Activated naive CD8-positive, alpha-beta T cell treated with anti-CD3 and anti-CD28 coated beads, Interleukin-2, amount 50 U/mL, for 16 hours (primary cell): ENCODE measurements at places on chromosomes 16 and 17.

- peak; percentile 70 for DNase-seq
Measured at GRCh38 chr16:89720813-89721545, at the start of the genes VPS9D1 and ZNF276. TSS of gene VPS9D1 (minus strand) at chr16:89720898. CDS start at chr16:89720861, 37 bp downstream. TSS of gene ZNF276 (plus strand) at chr16:89721537. CDS start at chr16:89721641, 104 bp downstream.

DNA sequence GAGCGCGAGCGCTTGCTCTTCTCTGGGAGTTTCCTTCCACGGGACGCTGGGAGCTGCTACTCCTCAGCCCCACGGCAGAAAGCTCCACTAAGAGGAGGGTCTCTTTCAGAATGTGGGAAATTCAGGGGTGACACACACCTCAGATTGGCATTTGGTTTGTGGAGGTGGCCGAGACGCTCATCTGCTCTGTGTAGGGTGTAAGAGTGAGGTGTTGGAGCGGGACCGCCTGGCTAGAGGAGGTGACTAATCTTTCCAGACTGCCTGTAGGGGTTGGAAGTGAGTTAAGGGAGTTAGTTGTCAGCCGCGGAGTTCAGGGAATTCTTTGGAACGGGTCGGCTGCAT lies 735 bp downstream of the PSMD11 start:
- no peak for DNase-seq

DNA sequence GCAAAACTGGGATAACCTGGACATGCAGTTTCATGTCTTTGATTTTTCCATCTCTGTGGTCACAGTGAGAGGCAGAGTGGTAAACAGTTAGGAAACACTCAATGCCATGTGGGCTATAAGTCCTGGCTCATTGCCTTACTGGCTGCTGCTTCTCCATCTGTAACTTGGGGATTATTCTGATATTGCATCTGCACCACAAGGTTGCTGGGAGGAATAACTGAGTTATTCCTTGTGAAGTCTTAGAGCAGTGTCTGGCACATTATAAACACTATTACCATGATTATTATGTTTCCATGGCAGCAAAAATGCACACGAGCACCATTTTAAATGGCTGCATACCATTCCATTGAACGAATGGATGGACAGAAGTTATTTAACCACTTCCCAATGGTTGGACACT lies 111.7 kb upstream of the CDH5 start:
- no peak for DNase-seq

DNA sequence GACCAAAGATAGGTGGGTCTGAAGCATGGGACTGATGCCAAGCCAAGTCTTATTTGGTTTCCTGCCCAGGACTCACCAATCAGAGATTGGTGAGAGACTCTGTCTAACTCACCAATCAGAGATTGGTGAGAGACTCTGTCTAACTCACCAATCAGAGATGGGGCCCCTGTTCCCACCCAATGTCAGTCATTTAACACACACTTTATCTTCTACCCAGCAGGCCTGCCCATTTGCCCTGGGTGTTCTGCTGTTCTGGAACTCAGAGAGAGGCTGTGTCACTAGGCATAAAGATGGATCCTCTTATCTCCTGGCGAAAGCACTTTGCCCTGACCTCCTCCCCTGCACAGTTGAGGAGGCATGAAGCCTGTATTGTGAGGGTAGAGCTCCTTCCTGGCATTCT lies 5.4 kb upstream of the RHOT1 start:
- no peak for DNase-seq

DNA sequence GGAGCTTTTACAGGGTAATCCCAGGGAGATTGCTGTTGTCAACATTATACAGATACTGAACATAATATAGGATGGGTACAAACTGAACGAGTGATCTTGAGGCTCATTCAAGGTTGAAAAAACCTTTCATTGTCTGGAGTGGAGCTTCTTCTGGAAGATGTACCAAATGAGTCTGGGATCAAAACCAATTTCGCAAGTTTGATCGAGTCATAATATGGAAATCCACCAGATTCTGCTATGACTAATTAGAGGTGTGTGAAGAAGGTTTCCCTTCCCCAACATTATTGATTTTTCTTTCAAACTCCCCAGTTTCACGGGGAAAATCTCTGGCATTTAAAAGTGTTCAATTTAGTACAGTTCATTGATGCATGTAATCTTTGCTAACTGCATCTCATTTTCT lies 324.1 kb downstream of the ZFHX3 start:
- no peak for DNase-seq

- no peak for DNase-seq
Measured at GRCh38 chr17:44097110-44097958, 26.1 kb downstream of the HDAC5 start.

DNA sequence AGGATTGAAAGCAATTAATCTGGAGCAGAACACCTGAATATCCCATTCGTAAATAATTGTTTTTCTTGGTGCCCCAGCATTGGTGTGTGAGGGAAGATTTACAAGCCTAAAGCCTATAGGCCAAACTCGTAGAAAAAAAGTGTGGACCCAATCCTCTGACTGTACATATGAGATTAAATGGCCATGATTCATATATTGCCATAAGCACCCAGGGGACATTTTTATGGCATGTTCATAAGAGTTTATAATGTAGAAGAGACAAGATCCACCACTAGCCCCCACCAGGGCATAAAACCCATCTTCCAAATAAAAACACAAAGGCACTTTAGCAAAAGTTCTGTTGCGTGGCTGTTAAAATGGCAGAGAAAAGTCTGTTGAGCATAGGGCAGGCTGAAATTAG lies 15.5 kb upstream of the SALL1 start:
- no peak for DNase-seq

GRCh38 chr16:67872131-67872630 lies 671 bp upstream of the EDC4 start:
- no peak for DNase-seq

DNA sequence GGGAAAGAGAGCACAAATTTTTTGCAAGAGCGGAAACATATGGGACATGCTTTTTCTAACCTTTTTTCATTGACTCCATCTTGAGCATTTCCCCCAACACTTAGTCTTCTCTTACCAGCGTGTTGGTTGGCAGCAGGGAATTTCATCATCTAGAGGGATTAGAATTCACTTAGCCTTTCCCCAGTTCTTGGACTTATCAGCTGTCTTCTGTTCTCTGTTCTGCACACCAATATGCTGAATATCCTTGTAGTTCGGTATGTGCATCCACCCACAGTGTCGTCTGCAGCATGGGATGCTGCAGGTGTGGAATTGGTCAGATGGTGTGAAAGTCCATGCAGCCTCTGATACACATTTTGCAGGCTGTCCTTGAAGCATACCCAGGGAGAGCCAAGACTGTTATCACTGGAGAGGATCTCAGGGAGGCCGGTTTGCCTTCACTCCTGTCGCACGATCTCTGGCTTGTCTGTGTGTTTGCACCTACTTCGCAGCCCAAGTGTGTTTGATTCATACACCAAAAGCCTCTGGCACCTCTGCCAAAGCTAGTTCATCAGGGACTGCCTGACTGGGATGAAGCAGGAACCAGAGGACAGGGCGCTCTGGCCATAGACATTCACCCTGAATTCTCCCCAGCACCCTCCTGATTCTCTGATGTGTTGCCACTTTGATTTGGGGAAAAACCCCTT lies 93.3 kb downstream of the SOCS1 start:
- DNase-seq = no peak

DNA sequence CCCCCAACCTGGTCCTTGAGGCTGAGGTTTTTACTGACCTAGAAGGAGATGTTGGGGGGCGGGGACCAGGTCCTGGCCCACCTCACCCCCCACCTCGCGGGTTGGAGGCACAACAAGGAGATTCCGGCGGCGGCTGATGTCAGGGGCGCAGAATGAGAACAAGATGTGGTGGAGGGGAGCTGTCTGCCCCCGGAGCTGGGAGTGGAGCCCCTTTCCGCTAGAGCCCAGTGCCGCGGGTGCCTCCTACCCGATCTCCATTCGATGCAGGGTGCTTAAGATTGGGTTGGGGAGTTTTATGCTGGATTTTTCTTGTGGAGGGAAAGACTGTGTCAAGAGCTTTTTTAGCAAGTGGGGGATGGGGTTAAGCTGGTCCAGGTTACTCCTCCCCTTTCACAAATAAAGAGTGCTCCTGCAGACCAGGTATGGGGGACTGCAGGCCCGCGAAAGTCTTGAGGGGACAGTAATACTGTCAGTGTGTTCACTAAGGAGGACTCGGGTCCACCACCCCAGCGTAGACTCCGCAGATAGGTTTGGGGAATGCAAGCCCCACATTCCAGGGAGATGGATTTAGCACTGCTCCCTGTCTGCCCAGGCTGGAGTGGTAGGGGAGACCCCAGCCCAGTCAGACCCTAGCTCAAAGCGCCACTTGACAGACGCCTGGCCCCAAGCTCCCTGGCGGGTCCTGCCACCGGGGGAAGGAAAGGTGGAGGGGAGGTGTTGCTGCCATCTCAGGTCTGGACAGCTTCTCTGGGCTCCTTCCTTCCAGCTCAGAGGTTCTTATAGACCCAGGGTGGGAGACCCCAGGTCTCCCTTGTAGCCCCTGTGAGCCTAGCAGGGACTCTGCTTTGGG lies 2.0 kb downstream of the CACNA1G start:
- no peak for DNase-seq

DNA sequence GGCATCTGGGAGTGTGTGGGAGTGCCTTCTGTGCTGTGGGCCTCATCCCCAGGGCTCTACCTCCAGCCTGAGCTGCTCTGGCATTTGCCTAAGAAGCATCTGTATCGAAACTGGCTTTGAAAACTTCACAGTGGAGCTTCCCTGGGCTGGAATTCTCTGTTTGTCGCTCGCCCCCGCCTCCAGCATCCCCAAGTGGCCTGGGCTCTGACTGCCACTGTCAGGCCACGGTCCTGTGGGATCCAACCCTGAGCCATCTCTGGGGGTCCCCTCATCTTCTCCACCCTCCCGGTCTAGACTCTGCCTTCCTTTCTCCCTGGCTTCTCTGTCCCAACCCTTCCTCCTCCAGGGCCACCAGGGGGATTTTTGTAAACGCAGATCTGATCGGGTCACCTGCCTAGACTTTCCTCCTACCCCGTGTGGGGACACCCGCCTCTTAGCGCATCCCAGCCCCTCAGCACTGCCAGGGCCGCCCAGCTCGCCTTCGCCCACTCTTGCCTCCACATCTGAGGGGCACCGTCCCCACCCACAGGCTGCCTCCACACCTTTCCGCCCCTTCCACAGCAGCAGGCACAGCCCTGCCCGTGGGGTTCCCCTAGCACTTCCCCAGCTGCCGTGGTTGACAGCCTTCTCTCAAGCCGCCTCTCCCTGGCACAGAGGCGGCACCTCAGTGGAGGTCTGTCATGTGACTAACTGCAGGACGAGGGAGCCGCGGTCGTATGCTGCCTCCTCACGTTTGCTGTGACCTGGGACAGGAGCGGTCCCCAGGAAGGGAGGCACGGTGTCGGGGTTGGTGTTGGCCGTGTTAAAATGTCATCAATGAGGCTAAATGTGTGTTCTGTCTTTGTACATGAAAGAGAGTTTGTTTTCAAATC lies 12.0 kb downstream of the TBC1D24 start:
- DNase-seq = peak; percentile 44

- DNase-seq = no peak
Measured at GRCh38 chr17:72826602-72827001, 265.9 kb downstream of the SLC39A11 start.

GRCh38 chr17:47955497-47956461 lies 1.9 kb downstream of the PRR15L start:
- DNase-seq = no peak

- peak; percentile 78 for DNase-seq
Measured at GRCh38 chr16:2927010-2927646, 15.4 kb downstream of the FLYWCH1 start.

GRCh38 chr16:58155839-58156238 lies 26.7 kb upstream of the CFAP20 start:
- DNase-seq = no peak

GRCh38 chr17:50349243-50349600 lies 3.3 kb downstream of the XYLT2 start:
- DNase-seq = no peak

GRCh38 chr17:42203354-42203753 lies 9.1 kb upstream of the GHDC start:
- DNase-seq = no peak

GRCh38 chr17:47605011-47605410 lies 44.7 kb upstream of the KPNB1 start:
- no peak for DNase-seq

GRCh38 chr16:58299757-58300349 lies 5.0 kb upstream of the PRSS54 start:
- no peak for DNase-seq

DNA sequence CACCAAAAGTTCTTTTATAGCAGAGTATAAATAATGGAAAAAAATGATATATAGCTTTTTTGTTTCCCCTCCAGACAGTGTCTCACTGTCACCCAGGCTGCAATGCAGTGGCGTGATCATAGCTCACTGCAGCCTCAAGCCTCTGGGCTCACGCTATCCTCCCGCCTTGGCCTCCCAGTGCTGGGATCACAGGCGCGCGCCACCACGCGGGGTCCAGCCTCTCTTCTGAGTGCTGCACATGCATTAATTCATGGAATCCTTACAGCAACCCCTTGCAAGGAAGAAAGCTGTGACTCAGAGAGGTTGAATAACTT lies 18.0 kb upstream of the ZNF629 start:
- DNase-seq = no peak

DNA sequence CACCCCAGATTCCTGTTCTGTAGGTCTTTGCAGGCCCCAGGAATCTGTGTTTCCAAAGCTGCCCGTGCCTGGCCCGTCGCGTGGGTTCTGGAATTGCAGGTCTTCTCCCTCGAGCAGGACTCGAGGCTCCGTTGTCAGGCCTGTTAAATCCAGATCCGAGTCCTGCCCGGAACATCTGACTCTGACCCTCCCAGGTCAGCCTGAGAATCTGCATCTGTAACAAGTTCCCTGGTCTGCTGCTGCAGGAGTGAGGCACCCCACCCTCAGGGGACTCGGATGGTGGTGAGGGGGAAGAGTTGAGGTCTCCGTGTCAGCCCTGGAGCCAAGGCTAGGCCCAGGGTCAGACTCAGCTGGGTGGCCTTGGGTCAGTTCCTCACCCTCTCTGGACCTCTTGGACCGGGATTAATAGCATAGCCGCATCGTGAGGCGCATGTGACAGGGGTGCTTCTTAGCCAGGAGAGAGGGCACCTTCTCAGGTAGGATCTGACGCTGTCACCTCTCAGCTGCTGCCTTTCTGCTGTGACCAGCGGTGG lies 8.8 kb downstream of the SPIRE2 start:
- no peak for DNase-seq
